ENCODE measurements at places on chromosomes 2 and 18.

DNA sequence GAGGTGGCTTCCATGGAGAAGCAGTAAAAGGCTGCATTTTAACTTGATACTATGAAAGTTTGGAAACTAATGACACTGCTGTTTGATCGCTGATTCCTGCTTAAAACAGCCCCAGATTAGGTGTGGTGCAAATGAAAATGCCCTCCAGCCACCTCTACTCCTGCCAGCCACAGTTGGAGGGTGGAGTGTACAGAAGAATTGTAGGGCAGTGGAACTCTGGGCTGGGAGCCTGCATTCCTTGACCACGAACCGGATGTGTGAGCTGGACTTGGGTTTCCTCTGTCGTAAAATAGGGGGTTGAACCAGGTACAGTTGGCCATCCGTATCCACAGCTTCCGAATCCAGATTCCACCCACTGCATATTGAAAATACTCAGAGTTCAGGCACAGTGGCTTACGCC is 84.6 kb upstream of the RFX8 start:
- DNase-seq = no peak

DNA sequence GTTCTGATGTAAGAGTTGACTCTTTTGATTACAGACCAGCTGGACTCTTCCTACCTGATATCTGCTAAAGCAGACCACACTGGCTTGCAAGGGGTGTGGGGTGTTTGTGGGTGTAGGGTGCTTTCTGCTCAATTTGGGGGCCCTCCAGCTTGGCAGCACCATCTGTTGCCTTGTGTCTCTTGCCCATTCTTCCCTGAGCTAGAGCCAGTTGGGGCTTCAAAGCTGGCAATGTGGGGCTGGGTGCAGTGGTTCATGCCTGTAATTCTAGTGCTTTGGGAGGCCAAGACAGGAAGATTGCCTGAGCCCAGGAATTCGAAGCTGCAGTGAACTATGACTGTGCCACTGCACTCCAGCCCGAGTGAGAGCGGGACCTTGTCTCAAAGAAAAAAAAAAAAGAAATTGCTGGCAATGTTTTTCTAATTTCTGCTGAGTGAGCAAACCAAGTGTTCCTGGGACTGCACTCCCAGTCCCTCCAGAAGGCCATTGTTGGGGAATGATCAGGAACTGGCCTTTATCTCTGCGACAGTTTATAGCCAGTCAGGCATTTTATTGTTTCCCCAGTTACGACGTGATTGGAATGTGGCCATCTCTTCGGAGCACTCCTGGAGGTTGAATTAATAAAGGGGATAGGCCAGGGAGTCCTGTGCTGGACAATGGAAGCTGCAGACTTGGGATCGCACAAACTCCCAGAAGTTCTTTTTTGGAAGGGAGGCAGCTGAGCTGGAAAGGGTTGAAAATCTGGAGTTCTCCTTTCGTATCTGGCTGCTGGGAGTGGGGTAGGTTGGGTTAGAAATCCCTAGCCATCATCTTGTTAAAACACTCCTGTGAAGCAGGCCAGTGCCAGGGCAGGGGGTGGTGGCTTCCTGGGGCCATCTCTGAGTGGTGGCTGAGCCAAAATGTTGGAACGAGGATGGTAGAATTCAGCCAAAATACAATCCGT is 57.2 kb downstream of the LIPG start:
- no peak for DNase-seq

DNA sequence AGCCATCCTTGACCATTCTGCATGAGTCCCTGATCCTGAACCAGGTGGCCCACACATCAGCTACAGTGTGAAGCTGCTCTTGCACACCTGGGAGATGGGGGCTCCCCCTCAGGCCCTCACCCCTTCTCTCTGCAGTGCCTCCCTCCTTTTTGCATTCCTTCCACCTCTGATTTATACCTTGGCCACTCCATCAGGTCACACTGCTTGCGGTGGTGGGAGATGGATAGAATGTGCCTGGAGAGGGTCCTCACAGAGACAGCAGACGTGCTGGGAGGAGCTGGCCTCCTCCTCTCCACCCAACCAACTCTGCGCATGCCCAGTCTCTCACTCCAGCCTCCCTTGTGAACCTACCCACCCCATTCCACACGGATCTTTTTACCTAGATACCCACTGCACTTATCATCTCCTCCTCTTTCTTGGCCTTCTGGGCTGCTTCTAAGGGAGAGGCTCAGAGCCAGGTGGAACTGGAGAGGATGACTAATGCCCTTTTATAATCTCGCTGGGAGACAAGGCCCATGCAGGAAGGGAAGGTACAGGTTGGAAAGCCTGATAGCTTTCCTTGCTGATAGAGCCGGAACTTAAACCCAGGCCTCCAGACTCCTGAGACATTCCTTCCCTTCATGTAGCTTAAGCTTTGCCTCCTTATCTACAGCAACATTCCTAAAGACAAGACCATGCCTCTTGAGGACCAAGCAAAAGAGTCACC is 205.1 kb downstream of the ZBTB7C start:
- DNase-seq = no peak

DNA sequence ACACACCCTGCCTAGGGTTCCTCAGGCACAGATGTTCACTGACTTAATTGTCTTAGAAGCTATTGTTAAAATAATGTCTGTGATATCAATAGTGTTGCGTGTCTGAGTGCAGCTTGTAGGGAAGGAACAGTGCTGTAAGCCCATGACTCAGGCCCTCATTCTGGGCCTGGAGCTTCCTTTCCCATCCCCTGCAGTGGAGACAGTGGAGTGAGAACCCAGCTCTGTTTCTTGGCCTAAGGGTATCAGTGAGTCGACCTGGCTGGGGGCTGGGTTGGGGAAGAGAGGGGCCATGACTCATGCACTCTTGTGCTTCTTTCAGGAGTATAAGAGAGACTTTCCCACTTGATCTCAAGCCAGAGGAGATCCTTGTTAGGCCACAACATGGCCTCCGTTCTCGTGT is 106.8 kb downstream of the HRH4 start:
- DNase-seq = peak; percentile 68

DNA sequence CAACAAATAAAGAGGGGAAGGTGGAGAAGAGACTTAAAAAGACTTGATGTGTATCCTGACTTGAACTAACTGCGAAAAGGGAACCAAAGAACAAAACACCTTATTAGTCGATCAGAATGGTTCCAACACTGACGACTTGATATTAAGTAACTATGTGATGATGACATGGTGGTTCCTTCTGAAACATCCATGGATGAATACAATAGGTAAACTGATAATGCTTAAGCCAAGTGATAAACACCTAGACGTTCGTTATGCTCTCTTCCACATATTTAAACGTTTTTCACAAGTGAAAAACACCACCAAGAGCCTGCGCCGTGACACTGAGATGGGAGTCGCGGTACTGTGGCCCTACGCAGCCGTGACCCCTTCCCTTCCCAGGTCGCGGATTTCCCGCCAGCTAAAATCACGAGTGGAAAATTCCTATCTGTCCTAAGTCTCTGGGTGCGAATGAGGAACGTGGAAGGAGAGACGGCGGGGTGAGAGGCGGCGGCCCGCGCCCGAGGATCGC is 797 bp downstream of the TTC32 start:
- no peak for DNase-seq
